ENCODE measurements at places on chromosomes 4 and X.

DNA sequence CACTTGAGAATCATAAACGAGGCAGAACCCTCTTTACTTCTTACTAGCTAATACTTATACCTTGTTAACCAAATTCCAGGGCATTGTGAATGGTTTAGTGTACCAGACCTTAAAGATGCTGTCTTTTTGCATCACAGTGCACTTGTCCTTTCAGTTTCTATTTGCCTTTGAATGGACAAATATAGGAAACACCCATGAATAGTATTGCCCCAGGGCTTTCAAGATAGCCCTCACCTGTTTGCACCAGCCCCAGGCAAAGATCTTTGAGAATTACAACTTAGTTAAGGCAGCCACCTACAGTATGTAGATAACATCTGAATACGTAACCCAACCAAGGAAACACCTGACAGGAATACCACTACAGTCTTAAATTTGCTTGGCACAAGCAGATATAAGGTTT lies 60.8 kb upstream of the CT45A1 start:
- no peak for DNase-seq

DNA sequence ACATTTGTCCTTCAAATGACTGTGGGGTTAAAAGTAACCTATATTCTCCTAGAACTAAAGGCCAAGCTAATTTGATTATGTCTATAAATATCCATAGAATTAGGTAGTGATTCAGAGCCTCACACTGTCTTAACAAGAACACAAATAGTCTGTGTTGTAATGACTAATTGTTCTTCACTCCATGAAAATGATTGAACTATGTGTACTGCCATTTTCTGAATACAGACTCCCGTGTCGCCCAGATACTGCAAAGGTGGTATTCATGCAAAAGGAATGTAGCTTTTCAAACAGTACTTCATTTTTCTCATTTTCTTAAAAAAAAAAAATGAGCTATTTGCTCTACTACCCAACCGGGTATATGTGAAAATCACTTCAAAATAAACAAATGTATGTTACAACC lies 11.3 kb upstream of the PHKA2 start:
- DNase-seq: no peak

GRCh38 chr4:138204507-138204906 lies 37.6 kb downstream of the SLC7A11 start:
- DNase-seq: no peak

- DNase-seq: no peak
Observed at GRCh38 chrX:30892591-30892990, 3.5 kb upstream of the TAB3 start.

DNA sequence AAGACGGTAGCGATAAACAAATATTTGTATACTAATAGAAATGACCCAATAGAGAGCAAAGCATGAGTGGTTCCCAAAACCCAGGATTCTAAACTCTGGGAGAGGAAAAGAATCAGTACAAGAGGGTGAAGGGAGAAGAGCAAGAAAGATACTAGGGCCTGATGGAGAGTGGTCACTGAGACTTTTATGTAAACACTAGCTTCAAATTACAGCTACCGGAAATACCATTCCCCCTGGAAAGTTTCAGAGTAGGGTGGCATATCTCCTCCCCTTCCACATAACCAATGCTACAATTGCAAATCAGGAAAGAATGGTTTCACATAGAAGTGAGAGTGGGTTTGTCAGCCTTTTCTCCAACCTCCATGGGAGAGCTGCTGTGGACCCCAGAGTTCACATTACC lies 77.1 kb downstream of the EIF4E start:
- no peak for DNase-seq

- no peak for DNase-seq
Observed at GRCh38 chrX:66221856-66222255, 57.8 kb downstream of the HEPH start.

- DNase-seq: no peak
Observed at GRCh38 chr4:98827661-98828060, 101.3 kb downstream of the EIF4E start.

- DNase-seq: no peak
Observed at GRCh38 chrX:18002791-18003190, 141.7 kb upstream of the RAI2 start.

GRCh38 chrX:319579-320125 lies 1.1 kb upstream of the GTPBP6 start:
- DNase-seq: no peak

- DNase-seq: no peak
Observed at GRCh38 chr4:6253111-6253510, 16.5 kb upstream of the WFS1 start.

- no peak for DNase-seq
Observed at GRCh38 chrX:10549280-10549679, 71.1 kb downstream of the MID1 start.

DNA sequence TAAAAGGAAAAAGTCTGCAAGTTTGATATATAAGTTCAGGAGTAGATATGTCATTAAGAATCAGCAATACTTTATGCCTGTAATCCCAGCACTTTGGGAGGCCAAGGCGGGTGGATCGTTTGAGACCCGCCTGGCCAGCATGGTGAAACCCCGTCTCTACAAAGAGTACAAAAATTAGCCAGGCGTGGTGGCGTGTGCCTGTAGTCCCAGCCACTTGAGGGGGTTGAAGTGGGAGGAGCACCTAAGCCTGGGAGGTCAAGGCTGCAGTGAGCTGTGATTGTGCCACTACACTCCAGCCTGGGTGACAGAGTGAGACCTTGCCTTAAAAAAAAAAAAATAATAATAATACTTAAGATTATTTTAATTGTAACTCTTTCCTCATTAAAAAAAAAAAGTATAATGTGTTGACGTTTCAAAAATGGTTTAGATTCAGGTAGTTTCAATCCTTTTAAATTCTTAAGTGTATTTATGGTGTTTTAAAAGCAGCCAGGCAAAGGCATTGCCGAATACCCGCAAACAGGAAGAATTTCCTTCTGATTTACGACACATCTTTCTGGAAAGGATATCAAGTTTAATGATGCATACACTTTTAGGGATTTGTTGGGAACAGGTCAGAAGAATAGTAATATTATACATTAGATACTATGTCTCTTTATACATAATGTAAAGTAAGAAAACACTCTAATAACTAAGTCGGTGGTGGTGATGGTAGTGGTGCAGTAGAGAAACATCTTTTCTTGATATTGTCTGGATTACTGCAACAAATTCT lies 80.9 kb downstream of the KDM6A start:
- DNase-seq: no peak

DNA sequence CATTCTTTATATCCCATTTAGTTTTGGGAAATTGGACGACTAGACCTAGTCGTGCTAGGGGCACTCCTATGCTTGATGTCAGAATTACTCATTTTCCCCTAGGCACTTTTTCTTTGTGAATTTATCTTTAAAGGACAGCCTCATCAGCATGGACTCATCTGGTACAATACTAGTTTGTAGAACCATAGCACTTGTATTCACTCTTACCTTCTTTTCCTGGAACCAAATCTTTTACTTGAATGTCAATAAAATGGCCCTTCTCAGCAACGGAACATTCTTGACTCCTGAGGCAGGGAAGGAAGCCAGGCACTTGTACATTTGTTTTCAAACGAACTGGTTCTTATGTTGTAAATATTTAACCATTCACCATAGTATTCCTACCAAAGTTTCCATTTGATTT lies 187.1 kb downstream of the SHROOM3 start:
- DNase-seq: no peak

- DNase-seq: no peak
Observed at GRCh38 chrX:47898024-47898423, 61.3 kb downstream of the ZNF81 start.

- no peak for DNase-seq
Observed at GRCh38 chrX:138191998-138192397, 519.5 kb downstream of the FGF13 start.

Measured in SK-N-MC (cell line).